ENCODE measurements at places on chromosomes 13 and 19.

DNA sequence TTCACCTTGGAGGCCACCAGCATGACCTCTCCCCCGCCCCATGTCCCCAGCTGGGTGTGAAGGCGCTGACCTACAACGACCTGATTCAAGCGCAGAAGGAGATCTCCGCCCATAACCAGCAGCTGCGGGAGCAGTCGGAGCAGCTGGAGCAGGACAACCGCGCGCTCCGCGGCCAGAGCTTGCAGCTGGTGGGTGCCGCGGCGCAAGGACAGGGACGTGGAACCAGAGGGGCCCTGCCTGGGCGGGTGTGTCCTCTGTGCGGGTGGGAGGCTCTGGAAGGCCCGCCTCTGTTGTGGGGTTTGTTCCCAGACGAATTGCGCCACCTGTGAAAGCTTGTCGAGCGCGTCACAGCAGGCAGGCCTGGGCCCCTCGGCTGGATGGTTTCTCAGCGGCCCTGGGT, 22.3 kb downstream of the PLEKHJ1 start:
- H3K27me3 ChIP-seq = no peaks in the 10 kb centered on the region
- peaks cover 35% of the 10 kb centered on the region for H3K36me3 ChIP-seq
- no peak overlapping the region for H3K27ac ChIP-seq

GRCh38 chr13:110210604-110210985, 96.4 kb downstream of the COL4A1 start:
- no peaks in the 10 kb centered on the region for H3K4me1 ChIP-seq
- peaks cover 7% of the 10 kb centered on the region for H3K27me3 ChIP-seq
- DNase-seq = no peak
- no peak overlapping the region for H3K4me3 ChIP-seq
- H3K36me3 ChIP-seq = no peaks in the 10 kb centered on the region

GRCh38 chr19:29942404-29943261, 594 bp downstream of the URI1 start:
- H3K27ac ChIP-seq = peak overlapping the region; percentile 95
- H3K4me1 ChIP-seq = peaks cover 48% of the 10 kb centered on the region
- peak; percentile 85 for DNase-seq
- peak overlapping the region; percentile 96 for H3K4me3 ChIP-seq

- no peak for DNase-seq
- H3K27ac ChIP-seq = no peak overlapping the region
- peaks cover 68% of the 10 kb centered on the region for H3K27me3 ChIP-seq
- H3K4me3 ChIP-seq = peak overlapping the region; percentile 52
Observed at GRCh38 chr19:29527500-29528328, 1.9 kb downstream of the VSTM2B start.

DNA sequence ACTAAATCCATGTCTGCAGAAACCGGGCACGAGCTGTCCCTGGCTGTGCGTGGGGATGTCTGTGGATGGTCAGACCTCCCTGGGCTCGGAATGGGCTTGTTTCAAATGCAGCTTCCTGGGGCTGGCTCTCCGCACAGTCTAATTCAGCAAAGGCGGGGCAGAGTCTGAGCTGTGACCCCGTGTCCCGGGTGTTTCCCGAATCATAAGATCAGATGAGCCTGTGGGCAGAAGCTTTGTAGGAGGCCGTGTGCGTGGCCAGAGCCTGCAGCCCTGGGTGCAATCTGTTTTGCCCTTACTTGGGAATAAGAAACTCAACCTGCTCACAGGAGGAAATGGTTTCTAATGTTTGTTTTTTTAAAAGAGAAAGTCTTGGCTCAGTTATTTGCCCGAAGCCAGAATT, 13.9 kb upstream of the GNA11 start:
- H3K27me3 ChIP-seq = no peaks in the 10 kb centered on the region
- peaks cover 4% of the 10 kb centered on the region for H3K4me1 ChIP-seq
- H3K27ac ChIP-seq = no peak overlapping the region
- no peaks in the 10 kb centered on the region for H3K36me3 ChIP-seq
- no peak overlapping the region for H3K4me3 ChIP-seq

GRCh38 chr13:102852556-102852955, 6.7 kb downstream of the ERCC5 start:
- H3K36me3 ChIP-seq = peaks cover 30% of the 10 kb centered on the region
- DNase-seq = no peak
- peak overlapping the region; percentile 16 for H3K27ac ChIP-seq
- H3K27me3 ChIP-seq = no peaks in the 10 kb centered on the region

- H3K36me3 ChIP-seq = peaks cover 6% of the 10 kb centered on the region
- DNase-seq = no peak
- no peaks in the 10 kb centered on the region for H3K4me1 ChIP-seq
- no peaks in the 10 kb centered on the region for H3K27me3 ChIP-seq
- H3K4me3 ChIP-seq = no peak overlapping the region
- no peak overlapping the region for H3K27ac ChIP-seq
Observed at GRCh38 chr19:56991912-56992311, 127.9 kb upstream of the USP29 start.

DNA sequence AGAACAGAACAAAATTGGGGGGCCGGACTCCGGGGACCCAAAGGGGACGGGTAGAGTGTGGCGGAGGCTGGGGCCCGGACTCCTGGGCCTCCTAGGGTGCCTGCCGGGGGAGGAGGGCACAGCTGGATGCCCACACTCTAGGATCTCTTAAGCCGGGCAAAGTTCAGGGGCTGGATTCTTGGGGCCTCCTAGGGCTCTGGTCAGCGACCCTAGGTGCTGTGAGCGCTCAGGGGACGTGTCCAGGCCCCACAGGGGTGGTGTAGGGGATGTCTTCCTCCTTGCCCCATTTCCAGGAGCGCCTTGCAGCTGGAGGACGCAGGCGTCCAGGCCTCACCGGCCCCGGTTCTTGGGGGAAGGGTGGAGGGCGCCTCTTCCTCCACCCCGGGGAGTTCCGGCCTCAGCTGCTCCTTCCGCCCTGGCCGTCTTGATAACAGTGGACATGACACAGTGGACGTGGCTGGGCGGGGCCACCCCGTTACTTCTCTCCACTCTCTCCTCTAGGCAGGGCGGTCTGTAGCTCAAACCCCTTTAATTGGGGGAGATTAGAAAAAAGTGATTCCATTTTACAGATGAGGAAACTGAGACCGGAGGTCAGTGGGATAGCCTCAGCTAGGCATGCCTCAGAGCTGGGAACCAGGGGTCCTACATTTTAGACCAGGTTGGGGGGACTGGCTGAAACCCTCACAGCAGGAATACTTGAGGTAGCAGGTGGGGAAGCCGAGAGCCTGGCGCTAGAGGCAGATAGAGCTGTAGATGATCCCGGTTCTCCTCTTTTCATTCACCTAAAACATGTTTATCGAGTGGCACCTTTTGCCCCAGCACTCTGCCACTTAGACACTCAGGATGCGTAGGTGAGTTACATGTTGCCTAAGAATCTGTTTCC, 705 bp downstream of the STXBP2 start:
- no peak for DNase-seq
- peak overlapping the region; percentile 78 for H3K4me3 ChIP-seq
- peaks cover 22% of the 10 kb centered on the region for H3K4me1 ChIP-seq
- H3K36me3 ChIP-seq = peaks cover 15% of the 10 kb centered on the region
- H3K27me3 ChIP-seq = no peaks in the 10 kb centered on the region

GRCh38 chr13:111177081-111177711, 62.1 kb downstream of the ARHGEF7 start:
- H3K27me3 ChIP-seq = no peaks in the 10 kb centered on the region
- H3K4me1 ChIP-seq = peaks cover 70% of the 10 kb centered on the region
- peaks cover 64% of the 10 kb centered on the region for H3K36me3 ChIP-seq
- peak overlapping the region; percentile 96 for H3K27ac ChIP-seq
- H3K4me3 ChIP-seq = no peak overlapping the region
- peak; percentile 72 for DNase-seq

DNA sequence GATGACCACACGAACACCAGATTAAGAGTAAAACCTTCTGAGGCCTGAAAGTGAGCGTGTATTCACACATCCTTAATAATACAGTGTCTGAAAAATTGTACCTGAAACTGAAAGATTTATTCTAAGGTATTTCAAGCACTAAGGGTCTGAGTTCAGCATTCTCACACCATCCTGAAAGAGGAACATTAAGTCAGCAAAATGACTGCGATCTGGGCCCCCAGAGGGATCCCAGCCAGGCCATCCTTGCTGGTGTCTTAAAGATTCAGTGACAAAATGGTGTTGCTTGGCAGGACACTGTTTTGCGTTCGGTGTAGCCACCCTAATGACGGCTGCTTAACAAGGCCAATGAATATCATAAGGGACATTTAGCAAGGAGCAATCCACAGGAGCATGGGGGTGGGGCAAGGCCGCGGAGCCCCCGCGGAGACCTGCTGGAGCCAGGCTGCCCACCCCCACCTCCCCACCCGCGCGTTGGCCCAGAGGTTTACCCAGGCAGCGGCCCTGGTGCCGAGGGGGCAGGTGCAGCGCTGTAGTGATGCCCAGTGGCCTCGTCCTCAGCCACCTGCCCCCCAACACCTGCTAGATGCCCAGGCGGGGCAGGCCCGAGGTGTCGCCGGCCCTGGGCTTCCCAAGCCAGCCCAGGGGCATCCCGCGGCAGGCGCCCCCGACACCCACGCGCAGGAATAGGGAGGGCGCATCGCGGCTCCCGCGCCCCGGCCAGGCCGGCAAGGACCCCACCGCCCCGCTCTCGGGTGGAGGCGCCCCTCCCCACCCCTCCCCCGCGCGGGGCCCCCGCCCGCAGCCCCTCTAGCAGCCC, 742 bp downstream of the NALCN start:
- H3K4me3 ChIP-seq = no peak overlapping the region
- no peaks in the 10 kb centered on the region for H3K36me3 ChIP-seq
- peaks cover 2% of the 10 kb centered on the region for H3K4me1 ChIP-seq
- peaks cover 35% of the 10 kb centered on the region for H3K27me3 ChIP-seq

GRCh38 chr13:34085204-34085603, 267.3 kb downstream of the RFC3 start:
- no peaks in the 10 kb centered on the region for H3K36me3 ChIP-seq
- no peak overlapping the region for H3K27ac ChIP-seq
- no peak for DNase-seq
- no peaks in the 10 kb centered on the region for H3K4me1 ChIP-seq
- H3K4me3 ChIP-seq = no peak overlapping the region
- peaks cover 2% of the 10 kb centered on the region for H3K27me3 ChIP-seq

DNA sequence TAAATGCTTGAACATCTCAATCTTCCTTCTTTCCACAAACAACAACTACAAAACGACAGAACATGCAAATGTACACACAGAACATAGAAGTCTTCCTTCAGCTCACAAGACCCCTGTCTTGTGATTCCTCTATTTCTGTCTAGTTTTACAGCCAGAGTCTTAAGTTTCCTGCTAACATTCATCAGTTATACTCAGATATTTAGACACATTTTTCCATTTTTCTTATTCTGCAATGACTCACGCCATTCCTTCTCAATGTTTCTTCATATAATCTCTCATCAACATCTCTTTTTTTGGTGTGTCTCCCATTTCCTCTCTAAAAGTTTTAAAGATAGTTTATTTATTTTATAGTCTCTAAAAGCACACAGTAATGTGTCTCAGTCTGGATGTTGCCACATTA, 1872.9 kb upstream of the PCDH20 start:
- H3K4me1 ChIP-seq = no peaks in the 10 kb centered on the region
- H3K36me3 ChIP-seq = no peaks in the 10 kb centered on the region

- H3K36me3 ChIP-seq = no peaks in the 10 kb centered on the region
- no peak overlapping the region for H3K27ac ChIP-seq
- no peaks in the 10 kb centered on the region for H3K4me1 ChIP-seq
- no peak overlapping the region for H3K4me3 ChIP-seq
Observed at GRCh38 chr13:68019901-68020300, 789.8 kb upstream of the PCDH9 start.

- no peaks in the 10 kb centered on the region for H3K4me1 ChIP-seq
- H3K27me3 ChIP-seq = no peaks in the 10 kb centered on the region
- no peak for DNase-seq
- no peak overlapping the region for H3K4me3 ChIP-seq
Observed at GRCh38 chr13:67635754-67636153, 405.6 kb upstream of the PCDH9 start.

DNA sequence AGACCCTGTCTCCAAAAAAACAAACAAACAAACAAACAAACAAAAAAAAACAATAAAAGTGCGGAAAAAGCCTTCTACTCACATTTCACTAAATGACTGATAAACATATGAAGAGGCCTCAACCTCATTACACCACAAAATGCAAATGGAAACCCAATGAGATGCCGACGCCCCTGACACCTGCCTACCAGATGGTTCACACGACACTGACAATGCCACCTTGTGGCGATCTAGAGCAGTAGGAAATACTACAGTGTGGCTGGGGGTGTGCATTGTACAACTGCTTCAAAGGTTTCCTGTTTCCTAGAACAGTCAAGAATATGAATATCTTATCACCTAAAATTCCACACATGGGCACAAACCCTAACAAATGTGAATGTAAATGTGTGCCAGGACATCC, 14.0 kb downstream of the SCGB2B2 start:
- peak overlapping the region; percentile 21 for H3K27ac ChIP-seq
- H3K27me3 ChIP-seq = peaks cover 3% of the 10 kb centered on the region
- DNase-seq = peak; percentile 71
- no peak overlapping the region for H3K4me3 ChIP-seq
- peaks cover 22% of the 10 kb centered on the region for H3K4me1 ChIP-seq
- no peaks in the 10 kb centered on the region for H3K36me3 ChIP-seq

- DNase-seq = peak; percentile 60
- peaks cover 26% of the 10 kb centered on the region for H3K27me3 ChIP-seq
- H3K4me1 ChIP-seq = peaks cover 18% of the 10 kb centered on the region
Observed at GRCh38 chr19:45153339-45154063, 7.3 kb downstream of the NKPD1 start.

DNA sequence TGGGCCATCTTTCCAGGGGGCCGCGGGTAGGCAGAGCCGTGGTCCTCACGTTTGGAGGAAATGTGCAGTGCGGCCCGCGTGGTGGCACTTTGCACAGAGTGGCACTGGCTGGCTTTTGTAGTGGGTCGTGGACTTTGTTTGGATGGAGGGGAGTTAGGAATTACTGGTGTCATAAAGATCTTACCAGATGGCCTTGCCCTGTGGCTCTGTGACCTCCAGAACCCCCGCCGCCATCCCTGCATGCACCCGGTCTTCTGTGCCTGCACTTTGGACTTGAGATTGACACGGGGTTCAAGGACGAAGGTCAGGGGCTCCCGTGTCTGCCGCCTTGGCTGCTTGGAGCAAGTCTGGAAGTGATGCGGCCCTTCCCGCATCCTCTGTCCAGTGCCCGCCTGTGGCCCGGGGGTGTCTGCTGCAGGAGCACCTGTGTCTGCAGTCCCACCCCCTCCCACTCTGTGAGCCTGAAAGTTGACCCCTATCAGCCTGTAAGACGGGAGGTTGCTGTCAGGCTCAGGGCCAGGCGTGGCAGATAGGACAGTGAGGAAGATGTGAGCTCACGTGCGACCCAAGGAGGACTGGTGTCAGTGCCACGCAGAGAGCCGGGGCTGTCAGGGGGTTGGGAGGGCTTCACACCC, 2.2 kb downstream of the GNA11 start:
- DNase-seq = no peak
- H3K36me3 ChIP-seq = no peaks in the 10 kb centered on the region
- peaks cover 28% of the 10 kb centered on the region for H3K4me1 ChIP-seq
- peak overlapping the region; percentile 74 for H3K4me3 ChIP-seq
- no peaks in the 10 kb centered on the region for H3K27me3 ChIP-seq

DNA sequence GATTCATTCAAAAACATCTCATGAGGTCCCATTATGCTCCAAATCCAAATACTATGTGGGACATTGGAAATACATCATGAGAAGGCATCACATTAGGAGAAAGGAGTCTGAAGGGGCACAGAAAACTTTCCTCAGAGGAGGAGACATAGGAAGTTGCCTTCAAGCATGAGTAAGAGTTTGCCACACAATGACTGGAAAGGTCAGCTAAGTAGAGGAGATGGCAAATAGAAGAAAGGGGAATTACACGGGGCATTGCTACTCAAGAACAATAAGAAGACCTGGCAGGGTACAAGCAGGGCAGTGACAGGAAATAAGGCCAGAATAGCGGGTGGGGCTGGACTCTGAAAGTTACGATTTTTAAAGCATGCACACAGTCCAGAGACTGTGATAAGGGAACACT, 231.6 kb downstream of the SPRY2 start:
- H3K4me1 ChIP-seq = no peaks in the 10 kb centered on the region
- peaks cover 2% of the 10 kb centered on the region for H3K27me3 ChIP-seq
